ENCODE measurements at places on chromosomes 4 and X.
A peak's percentile ranks its signal among the peaks of the same experiment; 100 is the strongest.

DNA sequence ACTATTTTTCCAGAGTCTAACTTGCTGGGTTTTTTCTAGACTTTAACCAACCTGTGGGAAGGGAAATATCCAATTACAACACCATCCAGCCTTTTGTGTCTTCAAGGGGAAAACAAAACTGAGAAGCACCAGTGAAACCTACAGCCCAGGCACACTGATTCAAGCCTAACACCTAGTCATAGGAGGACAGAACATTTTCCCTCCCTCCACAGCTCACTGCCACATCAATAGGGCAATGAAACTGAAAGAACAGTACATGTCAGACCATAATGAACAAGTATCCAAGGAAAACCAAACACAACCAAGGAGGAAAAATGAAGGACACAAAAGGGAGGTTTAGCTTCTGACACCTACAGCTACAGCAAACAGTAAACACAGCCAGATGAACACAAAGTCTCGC, 17.6 kb downstream of the MAGEA8 start:
- no peak for DNase-seq

DNA sequence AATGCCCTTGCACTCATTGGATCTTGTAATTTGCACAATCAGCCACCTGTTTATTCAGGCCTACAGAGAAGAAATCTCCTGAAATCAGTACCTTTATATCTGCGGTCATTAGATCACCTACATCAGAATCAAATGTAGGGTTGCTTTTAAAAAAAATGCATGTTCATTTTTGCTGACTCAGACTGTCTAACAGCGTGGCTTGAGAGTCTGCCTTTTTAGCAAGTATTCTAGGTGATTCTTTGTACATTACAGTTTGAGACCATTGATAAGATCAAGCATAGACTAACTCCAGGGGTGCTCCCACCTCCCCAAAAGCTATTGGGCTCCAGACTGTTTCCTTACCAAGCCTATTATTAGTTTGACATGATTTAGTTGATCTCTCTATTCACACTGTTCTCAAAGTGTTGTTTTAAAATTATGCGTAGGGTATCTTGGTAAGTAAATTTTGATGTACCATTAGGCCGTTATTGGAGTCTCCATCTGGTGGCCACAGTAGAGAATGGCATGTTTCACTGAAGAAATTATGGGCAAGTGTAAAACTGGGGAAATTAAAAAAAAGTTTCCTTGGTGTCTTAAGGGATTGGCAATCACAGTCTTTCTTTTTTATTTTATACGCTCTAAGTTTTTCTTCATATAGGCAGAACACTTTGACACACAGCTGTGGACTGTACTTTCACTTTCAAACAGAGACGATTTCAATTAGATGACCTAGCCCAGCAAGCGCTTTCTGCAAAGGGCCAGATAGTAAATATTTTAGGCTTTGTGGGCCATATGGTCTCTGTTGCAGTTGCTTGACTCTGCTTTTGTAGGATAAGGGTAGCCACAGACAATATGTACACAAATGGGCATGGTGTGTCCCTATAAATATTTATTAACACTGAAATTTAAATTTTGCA, 33.7 kb upstream of the MSL3 start:
- peak; percentile 21 for DNase-seq

- DNase-seq: no peak
Measured at GRCh38 chr4:25811374-25811690, 51.5 kb downstream of the SEL1L3 start.

- peak; percentile 8 for DNase-seq
Measured at GRCh38 chrX:76253432-76253831, 80.6 kb downstream of the PBDC1 start.

- no peak for DNase-seq
Measured at GRCh38 chr4:113893546-113893945, 85.9 kb downstream of the ARSJ start.

DNA sequence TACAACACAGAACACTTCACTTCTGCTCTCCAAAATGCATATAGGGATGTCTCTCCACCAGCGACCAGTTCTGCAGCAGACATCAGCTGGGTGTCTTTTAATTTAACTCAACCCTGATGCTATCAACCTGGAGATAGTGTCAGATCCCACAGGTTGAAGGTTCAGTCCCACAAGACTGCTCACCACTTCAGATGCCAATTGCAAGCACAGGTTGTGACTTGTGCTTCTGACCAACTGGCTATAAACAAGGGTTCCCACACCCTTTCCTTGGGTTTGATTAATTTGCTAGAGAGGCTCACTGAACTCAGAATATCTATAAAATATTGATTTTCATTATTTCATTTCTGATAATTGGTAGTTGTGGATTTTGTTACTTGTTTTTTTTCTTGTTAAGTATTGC, 177.4 kb upstream of the HS3ST1 start:
- no peak for DNase-seq

- no peak for DNase-seq
Measured at GRCh38 chr4:131052646-131053045, 1956.7 kb downstream of the C4orf33 start.

GRCh38 chr4:2592572-2592971, 56.1 kb downstream of the FAM193A start:
- no peak for DNase-seq

GRCh38 chr4:76453232-76453631, 18.2 kb downstream of the SHROOM3 start:
- no peak for DNase-seq

GRCh38 chr4:123825596-123826291, 429.1 kb downstream of the SPRY1 start:
- no peak for DNase-seq

DNA sequence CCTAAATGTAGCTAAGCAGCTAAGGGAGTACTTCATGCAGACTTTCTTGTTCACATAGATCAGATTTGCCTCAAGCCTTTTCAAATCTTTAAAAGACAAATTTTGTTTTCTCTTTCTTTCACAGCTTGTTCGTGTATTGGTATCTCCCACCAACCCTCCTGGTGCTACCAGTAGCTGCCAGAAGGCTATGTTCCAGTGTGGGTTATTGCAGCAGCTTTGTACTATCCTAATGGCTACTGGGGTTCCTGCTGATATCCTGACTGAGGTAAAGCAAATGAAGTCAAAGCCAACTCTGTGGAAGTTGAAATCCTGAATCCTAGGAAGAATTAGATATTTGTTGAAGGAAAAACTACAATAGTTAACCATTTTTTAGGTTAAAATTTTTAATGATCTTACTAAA, 62.6 kb downstream of the USO1 start:
- DNase-seq: no peak

GRCh38 chrX:38117485-38117884, 103.2 kb downstream of the SRPX start:
- no peak for DNase-seq

GRCh38 chr4:90951037-90951436, 823.8 kb downstream of the CCSER1 start:
- DNase-seq: no peak

- DNase-seq: no peak
Measured at GRCh38 chr4:2981256-2981819, 18.0 kb downstream of the GRK4 start.

DNA sequence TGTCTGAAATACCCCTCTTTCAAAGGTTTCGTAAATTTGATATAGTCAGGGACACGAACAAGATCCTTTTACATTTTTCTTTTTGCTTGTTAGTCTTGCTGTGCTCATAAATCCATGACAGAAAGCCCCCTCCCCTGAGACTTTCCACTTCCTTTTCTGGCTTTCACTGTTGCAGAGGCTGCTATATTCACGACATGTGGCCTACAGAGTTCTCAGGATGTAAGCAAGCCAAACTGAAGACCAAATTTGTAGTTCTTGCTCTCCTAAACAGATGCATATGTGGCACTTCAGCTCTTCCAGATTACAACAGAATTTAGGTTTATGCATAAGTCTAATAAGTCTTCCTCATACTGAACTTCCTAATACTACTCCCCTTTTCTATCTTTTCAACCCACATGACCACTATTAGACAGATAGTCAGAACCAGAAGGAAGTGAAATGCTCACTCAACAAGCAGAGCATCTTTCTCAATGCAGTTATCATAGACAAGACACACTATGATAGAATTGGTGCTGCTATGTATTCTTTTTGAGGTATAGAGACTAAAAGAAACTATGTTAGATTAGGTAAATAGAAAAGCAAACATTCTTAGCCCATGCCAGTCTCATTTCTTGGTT, 15.0 kb downstream of the BTK start:
- no peak for DNase-seq

- DNase-seq: peak; percentile 10
Measured at GRCh38 chrX:100447655-100448397, 37.8 kb upstream of the PCDH19 start.

DNA sequence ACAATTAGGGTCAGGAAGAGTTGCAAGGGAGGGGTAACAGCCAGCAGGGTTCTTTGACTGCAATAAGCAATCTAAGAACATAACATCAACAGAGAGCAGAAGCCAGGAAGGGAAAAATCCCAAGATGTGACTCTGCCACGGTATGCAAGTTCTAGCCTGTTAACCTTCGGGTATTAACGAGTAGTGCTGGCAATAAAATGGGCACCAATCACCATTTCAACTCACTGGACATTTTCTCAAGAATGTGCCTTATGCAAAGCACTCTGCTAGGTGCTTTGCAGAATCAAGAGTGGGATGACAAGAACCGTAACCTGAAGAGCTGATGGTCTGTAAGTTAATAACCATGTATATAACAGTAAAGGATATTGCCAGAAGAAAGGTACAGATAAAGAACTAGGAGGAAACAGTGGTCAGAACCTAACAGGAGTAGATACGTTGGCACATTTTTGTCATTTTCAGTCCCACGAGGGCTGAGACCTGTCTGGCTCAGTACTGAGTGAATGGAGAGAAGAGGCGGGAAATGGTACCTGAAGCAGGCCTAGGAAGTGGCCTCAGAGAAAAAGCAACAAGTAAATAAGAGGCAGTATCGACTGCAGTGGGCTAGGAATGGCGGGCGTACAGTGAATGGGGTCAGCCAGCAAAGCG, 2.7 kb downstream of the ELOVL6 start:
- peak; percentile 1 for DNase-seq

- DNase-seq: no peak
Measured at GRCh38 chr4:163157157-163157556, 9.5 kb downstream of the NAF1 start.

DNA sequence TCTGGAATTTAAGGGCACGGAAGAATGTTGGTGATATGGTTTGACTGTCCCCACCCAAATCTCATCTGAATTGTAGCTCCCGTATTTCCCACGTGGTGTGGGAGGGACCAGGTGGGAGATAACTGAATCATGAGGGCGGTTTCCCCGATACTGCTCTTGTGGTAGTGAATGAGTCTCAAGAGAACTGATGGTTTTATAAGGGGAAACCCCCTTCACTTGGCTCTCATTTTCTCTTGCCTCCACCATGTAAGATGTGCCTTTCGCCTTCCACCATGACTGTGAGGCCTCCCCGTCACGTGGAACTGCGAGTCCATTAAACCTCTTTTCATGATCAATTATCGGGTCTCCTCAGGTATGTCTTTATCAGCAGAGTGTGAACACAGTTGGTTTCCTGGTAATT, 25.6 kb upstream of the DHRSX start:
- no peak for DNase-seq

DNA sequence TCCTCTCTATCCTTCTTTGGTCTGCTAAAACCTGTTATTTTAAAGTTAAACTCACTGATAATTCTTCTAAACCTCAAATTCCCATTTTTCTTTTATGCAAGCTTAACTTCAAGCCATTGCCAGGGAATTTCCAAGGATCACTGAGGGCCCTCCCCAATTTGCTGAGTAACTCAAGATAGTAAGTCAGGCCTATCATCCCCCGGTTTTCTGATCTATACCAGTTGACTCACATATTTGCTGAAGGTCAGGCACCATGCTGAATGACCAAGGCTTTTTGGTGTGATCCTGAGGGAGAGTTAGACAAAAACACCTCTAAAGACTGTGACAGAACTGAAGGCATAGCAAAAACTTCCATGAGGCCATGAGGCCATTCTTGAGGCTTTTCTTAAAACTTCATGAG, 1301.9 kb downstream of the PCDH7 start:
- no peak for DNase-seq

DNA sequence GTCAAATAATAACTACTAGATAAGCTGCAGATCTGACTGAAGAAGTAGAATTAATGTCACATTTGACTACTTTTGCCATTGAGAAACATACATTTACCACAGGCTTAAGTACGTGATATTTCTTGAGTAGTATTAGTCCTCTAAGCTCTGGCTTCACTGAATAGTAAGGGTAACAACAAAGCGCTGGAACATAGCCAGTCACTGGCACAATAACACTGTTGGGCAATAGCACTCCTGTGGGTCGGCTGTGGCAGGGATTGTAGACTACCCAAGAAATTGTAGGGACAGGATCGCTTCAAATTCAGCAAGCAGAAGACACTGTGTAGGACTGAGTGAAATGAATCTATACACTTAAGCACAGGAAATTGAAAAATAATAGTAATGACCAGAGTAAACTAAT, 27.1 kb upstream of the IL15 start:
- DNase-seq: no peak

- no peak for DNase-seq
Measured at GRCh38 chrX:57156397-57157049, 19.3 kb upstream of the SPIN2A start.

DNA sequence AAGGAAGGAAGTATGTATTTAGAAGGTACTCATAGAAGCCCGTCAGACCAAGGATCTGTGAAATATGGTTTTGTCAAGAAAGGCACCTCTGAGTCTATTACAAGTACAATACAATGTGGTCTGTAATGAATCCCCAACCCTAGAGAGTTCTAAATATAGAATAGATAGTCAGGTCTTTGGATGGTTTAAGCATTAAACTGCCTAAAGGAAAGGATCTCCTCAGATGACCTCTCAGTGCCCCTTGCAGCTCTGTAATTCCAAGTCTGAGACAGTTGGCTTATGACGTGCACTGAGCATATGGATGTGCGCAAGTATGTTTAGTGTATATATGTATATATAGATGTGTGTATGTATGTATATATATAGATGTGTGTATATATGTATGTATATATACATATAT, 62.0 kb downstream of the CCSER1 start:
- no peak for DNase-seq

DNA sequence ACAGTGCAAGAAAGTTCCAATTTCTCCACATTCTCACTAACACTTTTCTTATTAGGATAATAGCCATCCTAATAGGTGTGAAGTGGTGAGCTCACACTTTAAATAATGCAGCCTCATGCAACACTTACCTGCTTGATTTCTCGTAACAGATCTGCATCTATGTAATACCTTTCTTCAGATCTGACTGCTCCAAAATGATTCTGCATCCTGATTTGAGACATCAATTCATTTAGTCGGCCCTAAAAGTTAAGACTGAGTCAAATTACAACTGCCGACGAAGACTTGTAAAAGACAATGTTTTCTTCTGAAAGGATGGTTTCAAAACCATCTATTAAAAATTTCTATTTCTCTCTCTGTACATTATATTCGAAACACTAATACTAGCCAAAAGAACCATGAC, 30.7 kb downstream of the NUP54 start:
- no peak for DNase-seq

DNA sequence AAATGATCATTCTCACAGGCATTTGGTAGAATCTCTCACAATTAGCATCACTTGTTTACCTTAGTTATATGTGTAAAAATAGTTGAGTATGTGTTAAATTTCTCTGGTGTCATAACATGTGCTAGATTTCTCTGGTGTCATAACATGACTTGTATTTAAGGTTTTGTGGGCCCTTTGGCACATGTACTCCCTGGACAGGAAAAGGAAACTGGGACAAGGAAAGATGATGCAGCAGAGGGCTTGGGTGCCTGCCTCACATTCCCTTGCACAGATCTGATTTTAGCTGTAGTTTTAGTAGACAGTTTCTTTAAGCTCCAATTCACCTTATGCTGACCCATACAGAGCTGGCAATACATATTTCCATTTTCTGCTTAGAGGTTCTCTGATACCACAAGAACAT, 726.0 kb downstream of the C4orf33 start:
- no peak for DNase-seq
